ENCODE measurements at places on chromosomes 1 and 21.

- DNase-seq, result no peak
Measured at GRCh38 chr1:69524015-69524414, 43.7 kb upstream of the LRRC7 start.

GRCh38 chr1:155940482-155940992 is 901 bp upstream of the RXFP4 start:
- DNase-seq, result peak; percentile 60

DNA sequence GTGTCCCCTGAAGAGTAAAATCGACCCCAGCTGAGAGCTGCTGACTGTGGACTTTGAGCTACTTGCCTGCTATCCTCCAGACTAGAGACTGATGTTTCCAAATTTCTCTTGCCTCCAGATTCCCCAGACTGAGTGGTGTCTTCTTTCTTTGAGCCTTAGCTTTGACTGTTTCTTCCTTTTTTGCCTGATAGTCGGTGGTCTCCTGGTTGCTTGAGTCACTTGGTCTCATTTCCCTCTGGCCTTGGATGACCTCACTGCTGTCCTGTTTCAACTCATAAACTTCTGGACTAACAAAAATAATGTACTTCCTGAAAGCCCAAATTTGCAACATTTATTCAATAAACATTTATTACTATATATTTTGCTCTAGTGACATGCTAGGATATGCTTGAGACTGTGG is 52.9 kb upstream of the DIPK1A start:
- no peak for DNase-seq

DNA sequence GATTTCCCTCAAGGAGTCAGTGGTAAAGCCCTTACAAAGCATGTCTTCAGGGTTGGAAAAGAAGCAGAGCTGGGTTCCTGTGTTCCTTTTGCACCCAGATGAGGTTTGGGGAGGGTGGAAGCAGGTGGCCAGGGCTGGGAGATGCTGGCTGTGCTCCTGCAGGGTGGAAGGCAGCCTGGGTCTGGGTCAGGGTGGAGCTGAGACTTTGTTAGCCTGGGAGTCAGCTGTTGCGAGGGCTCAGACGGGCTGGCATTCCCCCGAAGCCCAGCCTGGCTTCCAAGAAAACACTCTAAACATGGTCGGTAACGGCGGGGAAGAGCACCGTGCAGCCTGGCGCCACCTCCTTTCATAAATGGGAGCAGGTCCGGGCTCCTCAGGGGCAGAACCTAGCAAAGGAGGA is 43.7 kb upstream of the EPS8L3 start:
- no peak for DNase-seq

- peak; percentile 67 for DNase-seq
Measured at GRCh38 chr1:109928591-109929111, 18.0 kb downstream of the CSF1 start.

DNA sequence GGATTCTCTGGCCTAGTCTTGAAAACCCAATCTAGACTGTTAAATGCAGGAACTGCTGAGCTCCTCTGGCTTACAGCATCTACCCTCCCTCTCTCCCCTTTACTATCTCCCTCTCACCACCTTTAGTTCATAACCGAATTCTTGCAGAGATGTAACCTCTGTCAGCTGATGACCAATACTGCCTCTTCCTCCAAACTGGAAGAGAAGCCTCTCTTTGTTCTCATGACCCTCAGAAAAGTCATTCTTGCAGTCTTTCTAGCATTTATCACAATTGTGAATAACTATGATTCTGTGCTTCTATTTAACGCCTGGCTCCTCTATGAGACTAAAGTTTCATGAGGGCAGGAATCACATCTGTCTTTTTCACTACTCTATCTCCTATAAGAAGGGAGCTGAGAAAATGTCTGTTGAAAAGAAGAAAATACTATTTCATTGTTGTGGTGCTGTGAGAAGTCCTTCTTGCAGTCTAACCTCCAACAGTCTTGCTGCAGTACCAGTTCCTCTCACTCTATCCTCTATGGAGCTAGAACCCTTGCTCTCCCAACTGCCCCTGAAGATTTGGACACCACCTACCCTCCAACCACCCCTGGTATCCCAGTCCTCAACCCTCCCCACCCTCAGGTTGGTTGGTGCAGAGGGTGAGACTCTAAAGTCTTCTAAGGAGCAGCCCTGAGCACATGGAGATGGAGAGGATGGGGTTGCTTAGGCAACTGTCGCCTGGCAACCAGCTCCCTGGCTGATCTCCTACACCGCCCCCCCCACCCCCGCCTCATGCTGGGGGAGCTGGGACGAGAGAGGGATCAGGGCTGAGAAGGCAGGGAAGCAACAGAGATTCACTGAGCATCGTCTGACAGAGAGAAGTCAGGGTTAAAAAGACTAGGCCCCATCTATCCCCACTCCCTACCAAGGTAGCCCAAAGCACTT is 13.9 kb downstream of the MEF2D start:
- no peak for DNase-seq

DNA sequence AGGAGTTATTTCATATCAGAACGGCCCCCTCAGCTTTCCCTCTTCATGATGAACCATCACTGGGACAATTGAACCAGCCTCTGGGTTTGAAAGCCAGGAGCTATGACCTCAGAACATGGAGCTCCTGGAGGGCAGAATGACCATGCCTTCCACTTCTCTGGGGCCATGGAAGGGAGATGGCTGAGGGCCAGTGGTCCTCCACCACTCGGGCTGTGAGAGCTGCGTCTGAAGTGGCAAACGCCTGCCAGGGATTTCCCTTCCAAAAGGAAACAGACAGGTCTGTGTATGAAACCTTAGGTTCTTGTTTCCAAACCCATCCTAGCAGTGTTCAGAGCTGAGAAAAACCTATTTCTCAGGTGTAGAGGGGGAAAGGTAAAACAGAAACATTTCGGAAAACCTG is 22.5 kb downstream of the PKP1 start:
- DNase-seq, result no peak

DNA sequence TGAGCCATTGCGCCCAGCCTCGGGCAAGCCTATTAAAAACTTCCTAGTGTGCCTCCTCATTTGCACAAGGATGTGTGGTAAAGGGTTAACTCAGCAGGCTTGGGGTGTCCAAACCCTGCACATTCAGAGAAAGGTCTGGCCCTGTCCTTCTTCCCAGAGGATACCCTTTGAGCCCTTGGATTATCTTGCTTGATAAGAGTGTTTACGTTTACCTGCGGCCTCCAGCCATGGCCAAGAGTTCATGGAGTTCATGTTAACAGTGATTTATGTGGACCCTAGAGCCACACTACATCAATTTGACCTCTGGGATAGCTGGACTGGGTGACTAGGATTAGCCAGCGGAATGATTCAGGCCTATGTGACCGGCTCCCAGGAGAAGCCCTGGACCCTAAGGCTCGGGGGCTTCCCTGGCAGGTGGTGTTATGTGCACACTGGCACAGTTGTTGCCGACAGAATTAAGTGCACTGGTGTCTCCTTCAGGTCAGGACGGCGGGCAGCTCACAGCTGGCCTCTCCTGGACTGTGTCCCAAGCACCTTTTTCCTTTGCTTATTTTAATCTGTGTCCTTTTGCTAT is 7.7 kb upstream of the TCP10L start:
- DNase-seq, result no peak

DNA sequence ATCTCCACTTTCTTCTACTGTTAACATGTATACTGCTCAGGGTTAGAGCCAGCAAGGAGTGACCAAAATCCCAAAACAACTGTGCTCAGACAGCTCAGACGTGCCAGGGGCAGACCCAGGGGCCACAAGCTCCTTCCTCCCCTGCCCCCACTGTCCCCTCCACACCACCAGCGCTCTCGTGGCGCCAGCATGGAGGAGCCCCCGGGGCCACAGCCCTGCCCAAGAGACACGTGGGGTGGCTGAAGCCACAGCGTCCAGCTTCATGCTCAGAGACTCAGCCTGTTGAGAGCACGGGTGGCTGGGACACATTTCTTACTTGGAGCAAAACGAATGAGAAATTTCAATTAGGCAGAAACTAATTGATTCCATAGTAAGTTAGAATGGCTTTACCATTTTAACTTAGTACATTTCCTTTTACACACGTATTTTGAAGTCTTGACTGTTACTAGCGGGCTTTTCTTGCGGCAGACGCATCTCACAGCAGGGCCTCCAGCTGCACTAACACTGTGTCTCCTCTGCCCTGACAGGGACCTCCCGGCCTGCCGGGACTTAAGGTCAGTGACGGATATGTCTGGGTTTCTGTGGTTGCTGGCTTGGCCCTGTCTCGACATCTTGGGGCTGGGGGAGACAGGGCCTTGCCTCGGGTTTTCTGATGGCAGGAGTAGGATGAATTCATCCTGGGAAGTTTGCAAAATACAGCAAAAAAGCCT is 54.2 kb downstream of the SLC19A1 start:
- DNase-seq, result no peak

DNA sequence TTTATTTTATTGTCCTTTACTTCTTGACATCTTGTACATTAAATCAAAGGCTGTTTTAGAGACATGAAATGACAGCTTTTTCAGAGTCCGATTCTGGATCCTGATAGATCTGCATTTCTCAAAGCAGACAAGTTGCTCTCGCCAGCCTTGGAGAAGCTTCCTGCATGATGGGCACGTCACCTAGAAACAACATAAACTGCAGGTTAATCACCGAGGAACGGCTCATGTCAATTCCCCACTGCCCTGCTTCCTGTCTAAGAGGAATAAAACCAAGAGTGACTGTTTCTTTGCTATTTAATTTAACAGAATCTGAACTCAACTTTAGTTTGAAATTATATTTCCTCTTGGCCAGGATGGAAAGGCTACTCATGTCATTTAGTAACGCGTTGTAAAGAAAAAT is 77.0 kb downstream of the RWDD3 start:
- DNase-seq, result peak; percentile 36

DNA sequence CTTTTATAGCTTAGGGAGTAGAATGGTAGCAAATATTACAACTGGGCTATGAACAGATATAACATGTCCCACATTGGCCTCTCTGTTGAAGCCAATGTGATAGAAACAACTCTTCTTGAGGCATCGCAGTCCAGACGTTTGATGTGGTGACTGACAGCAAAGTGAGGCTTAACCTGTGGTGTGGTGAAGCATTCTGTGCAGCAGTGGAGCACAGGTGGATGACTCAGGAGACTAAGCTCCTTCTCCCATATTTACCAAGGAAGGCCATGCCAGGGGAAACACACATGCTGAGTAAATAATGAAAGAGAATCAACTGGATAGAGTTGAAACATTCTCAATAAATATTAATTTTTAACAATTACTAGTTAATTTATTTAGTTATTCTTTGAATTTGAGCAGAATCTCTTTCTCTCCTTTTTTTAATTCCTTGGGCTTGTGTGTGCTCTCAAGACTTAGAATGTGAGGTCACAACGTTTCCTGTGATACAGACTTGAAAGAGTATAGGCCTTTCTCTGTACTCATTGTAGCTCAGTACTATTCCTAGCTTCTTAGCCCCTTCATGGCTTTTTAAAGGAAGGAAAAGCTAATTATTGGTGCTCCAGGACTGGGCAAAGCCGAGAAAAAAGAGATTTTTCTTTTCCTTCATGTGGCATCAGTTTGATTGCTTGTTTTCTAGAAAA is 17.6 kb downstream of the CRB1 start:
- DNase-seq, result no peak

DNA sequence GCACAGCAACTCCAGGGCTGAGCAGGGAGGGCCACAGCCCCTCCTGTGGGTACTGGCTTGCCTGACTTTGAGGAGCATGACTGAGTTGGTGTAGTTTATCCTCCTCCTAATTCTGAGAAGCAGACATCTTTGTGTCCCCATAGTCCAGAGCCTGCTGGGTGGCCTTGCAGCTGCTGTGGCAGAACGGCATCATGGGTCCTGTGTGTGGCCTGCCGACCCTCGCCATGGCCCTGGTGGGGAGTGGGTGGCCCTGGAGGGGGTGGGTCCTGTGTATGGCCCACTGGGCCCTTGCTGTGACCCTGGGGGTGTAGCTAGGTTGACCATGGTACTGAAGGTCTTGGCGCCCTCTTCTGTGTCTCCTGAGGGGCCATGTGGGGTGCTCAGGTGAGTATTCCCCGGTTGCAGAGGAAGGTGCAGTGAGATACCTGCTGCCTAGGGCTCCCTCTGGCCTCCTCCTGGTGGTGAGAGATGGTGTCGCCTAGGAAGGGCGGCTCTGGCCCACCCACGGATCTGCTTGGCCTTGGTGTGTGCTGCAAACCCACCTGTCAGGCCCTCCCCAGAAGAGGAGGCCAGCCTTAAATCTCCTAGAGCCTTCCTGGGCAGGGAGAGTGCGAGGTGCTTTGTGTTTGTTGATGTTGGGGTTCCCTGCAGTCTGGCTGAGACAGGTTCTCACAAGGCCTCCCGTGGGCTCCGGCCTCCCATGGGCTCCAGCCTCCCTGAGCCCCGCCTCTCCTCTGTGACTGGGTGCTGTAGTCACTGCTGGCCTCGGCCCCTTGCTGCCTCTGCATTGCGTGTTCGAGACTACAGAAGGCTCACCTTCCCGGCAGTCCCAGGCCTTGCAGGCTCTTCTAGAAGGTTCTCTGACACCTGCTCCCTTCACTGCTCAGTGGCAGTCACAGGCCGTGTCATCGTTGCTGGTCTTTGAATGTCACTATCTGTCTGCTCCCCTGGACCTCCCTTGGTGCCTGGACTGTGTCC is 7.8 kb downstream of the SNAP47 start:
- DNase-seq, result no peak

GRCh38 chr1:46008585-46008984 is 123.8 kb downstream of the PIK3R3 start:
- no peak for DNase-seq

- no peak for DNase-seq
Measured at GRCh38 chr1:223161321-223161720, 18.3 kb upstream of the TLR5 start.

DNA sequence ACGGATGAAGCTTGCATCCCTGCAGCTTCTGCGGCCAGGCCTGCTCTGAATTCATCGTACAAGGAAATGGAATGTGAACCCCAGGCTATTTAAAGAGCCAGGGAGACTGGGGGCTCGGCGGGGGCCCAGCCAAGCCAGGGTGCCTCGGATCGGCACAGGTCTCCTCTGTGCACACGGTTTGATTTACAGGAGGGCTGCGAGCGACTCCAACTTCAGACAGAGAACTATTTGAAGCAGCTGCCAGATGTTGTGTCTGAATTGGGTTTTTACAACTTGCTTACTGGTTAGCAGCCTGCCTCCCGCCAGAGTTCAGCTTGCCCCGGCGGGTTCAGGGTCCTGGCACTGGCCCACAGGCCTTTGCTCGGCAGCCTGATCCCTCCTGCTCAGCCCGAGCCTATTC is 83.2 kb downstream of the SPSB1 start:
- no peak for DNase-seq

DNA sequence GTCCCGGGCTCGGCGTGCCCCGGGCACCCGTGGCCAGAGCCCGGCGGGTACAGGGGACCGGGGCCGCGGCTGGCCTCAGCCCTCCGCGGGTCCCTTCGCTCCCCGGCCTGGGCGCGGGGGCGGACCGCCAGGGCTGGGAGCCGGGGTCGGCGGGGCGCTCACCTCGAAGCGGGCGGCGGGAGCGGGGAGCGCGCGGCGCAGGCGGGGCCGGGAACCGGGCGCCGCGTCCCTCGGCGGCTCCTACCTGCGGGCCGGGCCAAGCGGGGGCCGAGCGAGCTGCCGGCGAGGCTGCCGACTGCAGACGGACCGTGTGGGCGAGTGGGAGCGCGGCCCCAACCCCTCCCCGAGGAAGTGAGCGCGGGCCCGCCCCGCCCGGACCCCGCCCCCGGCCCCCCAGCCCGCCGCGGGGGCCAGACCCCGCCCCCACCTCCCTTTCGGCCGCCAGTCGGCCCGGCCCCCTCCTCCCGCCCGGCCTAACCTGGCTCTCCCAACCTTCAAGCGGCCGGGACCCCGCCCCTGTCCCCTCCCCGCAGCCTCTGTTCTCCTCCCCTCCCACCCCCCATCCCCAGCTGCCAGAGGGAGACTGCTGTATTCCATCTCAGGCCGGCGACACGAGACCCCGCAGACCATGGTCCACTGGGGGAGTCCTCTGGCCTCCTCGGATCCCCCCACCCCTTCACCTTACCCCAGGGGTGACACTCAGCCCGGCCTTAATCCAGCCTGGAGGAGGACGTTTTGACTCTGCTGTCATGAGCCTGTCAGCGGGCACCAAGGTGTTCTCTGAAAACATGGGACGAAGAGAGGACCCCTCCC is at the start of gene FHL3:
Gene FHL3 (minus strand): TSS at position 320 of the 813 bp plus-strand sequence. CDS start 6,102 bp downstream, outside the sequence.
- DNase-seq, result peak; percentile 35
